Tibial nerve (tissue), 4 donors: ENCODE measurements at places on chromosomes 7 and 10.

GRCh38 chr10:93074597-93075368 is 1.1 kb downstream of the CYP26A1 start:
- no peak for DNase-seq

GRCh38 chr7:40057292-40057691 is 77.1 kb downstream of the MPLKIP start:
- DNase-seq = no peak

DNA sequence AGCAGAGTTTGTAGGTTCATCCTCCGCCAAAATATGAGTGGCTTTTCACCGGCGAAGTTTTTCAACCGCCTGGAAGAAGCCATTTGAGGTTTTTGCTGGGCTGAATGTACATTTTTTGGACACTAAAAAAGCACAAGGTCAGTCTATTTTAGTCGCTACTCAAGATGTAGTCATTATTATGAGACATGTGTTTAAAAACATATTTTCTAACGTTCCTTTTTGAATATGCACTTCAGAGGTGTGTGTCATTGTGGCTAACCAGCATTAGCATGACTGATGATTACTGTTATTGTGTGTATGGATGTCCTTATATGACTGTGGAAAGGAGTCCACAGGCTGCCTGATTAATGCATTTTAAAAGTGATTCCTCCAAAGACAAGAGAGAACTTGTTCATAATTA is 605.4 kb downstream of the INHBA start:
- no peak for DNase-seq

GRCh38 chr10:21402606-21403083 is 122.8 kb downstream of the SKIDA1 start:
- no peak for DNase-seq

- DNase-seq = no peak
These were observed 100.7 kb upstream of the PRKCQ start for GRCh38 chr10:6680735-6681134.

GRCh38 chr10:6978187-6978627 is 398.1 kb upstream of the PRKCQ start:
- no peak for DNase-seq

DNA sequence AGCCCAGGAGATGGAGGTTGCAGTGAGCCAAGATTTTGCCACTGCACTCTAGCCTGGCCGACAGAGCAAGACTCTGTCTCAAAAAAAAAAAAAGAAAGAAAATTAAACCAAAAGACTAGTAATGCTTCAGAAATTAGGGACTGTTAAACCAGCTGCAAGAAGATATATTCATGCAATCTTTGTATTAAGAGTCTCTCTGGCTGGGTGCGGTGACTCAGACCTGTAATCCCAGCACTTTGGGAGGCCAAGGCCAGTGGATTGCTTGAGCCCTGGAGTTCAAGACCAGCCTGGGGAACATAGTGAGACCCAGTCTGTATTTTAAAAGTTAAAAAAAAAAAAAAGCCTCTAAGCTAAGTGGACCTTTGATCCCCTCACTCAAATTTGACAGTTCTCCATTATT is 2.5 kb upstream of the HNRNPF start:
- no peak for DNase-seq

GRCh38 chr10:129174232-129175014 is 292.6 kb upstream of the MGMT start:
- no peak for DNase-seq

- no peak for DNase-seq
These were observed 3.2 kb upstream of the FAM241B start for GRCh38 chr10:69626826-69627225.

DNA sequence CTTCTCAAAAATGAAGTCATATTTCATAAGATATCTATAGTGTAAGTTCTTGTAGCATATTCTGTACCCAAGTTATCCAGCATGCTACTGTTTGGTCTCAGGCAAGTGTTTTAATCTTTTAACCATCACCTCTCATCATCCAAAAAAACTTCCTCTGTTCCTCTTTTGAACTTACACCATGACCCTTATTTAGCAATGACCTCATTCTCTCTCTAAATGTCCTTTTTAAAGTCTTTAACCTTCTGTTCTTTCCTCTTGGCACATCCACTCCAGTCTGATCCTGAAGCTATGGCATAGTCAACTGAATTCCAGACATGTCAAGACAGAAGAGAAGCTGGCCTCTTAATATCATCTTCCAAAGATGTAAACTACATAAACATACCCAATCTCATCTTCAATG is 26.2 kb downstream of the PPP3CB start:
- DNase-seq = no peak

- DNase-seq = no peak
These were observed 1.1 kb upstream of the RABGEF1 start for GRCh38 chr7:66739477-66739876.

- DNase-seq = no peak
These were observed 19.6 kb downstream of the TMEM229A start for GRCh38 chr7:124013306-124013705.

- no peak for DNase-seq
These were observed 510.4 kb downstream of the SUGCT start for GRCh38 chr7:40645197-40645596.

GRCh38 chr10:119509909-119510451 is 32.5 kb downstream of the RGS10 start:
- no peak for DNase-seq
